ENCODE measurements at places on chromosomes 16 and 17.

GRCh38 chr17:2179615-2180295 lies 123.8 kb downstream of the SMG6 start:
- peak; percentile 22 for DNase-seq

DNA sequence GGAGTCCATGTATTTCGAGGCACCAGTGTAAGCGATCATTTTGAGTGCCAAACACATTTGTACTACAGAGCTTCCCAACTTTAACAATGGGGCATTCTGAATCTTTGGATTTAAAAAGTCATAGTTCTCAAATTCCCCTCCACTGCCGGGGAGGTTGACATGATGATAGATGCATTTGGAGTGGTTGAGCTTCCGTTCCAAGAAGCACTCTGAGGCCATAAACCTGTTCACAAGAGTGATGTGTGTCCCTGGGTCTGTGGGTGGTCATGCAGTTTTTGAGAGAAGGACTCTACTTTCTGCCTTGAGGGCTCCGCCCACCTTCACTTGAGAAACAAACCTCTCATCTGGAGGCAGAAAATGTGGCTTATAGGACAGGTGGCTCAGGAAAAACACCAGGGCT lies 43.7 kb downstream of the IRX5 start:
- no peak for DNase-seq

DNA sequence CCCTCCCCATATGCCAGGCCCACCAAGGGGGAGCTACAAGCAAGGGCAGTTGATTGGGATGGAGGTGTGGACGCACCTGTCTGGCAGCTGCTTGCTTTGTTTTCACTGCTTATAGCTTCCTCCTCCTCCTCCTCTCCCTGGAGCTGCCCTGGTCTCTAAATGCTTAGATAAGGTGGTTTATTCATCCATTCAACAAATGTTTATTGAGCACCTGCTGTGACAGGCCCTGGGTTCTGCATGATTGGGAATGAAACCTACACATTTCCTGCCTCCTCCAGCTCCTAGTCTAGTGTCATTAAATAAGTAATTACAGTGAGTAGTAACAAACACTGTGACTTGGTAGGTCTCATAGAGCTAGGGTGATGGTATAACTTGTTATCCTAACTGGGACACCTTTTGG lies 17.4 kb upstream of the MAP3K14 start:
- no peak for DNase-seq

GRCh38 chr17:8117980-8118768 lies at the start of gene ALOXE3:
Gene ALOXE3 (minus strand): TSS chr17:8118514. CDS start chr17:8117990, 524 bp downstream.
- peak; percentile 66 for DNase-seq

DNA sequence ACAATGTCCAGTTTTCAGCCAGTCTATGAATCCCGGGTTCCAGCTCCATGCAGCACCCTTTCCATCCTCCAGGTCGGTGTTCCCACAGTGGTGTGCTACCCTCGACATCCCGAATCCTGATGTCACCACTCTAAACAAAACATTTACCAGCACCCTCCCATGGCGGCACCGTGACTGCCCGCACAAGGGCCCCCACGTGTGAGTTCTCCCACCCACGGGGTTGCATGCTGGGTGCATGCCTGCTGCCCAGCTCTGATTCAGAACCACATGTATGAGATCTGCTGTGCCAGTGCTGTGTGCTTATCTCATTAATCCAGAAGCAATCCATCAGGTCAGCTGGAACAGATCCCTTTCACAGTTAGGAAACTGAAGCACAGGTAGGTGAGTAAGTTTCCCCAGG lies 57.4 kb downstream of the C16orf78 start:
- DNase-seq, result no peak

DNA sequence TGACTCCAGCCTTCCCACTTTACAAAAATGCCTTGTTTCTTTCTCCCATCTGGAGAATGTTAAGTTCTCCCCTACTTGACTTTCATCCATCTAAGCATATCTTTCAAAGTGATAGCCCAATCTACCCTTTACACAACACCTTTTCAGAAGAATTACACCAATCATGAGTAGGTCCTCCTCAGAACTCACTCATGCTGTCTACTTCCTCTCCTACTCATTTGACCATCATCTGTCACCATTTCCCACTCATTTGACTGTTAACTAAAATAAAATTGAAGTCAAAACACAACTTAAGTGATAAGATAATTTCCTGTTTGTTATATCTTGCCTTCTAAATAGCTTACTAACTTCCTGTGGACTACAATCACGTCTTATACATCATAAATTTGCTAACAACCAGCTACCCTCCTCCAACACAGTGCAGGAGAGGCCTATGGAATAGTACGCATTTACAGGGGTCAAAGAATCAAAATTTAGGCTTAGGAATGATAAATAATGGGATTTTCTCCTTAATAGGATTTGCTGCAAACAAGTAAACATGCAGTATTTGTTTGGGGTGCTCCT lies 16.1 kb downstream of the KCNJ16 start:
- DNase-seq, result peak; percentile 20

DNA sequence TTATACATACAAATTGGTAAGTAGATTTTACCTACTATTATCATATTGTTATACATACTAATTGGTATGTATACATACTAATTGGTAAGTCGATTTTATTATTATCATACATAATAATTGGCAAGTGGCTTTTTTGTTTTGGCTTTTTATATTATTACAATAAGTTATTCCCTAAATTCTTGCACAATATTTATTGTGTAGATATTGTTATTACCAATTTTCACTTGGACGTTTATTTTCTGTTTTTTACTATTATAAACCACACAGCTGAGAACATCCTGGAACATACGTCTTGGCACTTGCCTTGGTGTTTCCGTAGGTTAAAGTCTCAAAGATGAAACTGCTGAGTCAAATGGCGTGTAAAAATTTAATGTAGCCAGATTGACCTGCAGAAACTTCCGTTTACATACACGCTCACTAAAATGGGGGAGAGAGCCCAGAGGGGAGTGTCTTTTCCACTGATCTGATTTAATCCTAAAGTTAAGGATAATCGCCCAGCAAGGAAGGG lies 18.9 kb downstream of the GNGT2 start:
- no peak for DNase-seq

DNA sequence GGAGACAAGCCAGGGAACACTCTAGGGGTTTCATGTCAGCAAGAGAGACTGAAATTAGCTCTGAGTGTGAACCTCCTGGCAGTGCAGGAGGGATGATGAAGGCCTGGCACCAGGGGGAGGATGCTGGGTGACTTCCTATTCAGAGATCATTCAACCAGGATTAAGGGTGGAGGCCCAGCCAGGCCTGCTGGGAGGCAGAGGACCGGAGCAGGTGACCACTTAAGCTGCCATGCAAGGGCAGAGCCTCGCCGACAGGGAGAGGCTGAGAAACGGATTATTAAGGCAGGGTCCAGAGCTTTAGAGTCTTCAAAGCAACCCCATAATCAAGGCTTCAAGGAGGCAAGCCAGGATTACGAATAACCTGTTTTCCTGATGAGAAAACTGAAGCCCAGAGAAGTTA lies 10.6 kb upstream of the SRCIN1 start:
- DNase-seq, result no peak

DNA sequence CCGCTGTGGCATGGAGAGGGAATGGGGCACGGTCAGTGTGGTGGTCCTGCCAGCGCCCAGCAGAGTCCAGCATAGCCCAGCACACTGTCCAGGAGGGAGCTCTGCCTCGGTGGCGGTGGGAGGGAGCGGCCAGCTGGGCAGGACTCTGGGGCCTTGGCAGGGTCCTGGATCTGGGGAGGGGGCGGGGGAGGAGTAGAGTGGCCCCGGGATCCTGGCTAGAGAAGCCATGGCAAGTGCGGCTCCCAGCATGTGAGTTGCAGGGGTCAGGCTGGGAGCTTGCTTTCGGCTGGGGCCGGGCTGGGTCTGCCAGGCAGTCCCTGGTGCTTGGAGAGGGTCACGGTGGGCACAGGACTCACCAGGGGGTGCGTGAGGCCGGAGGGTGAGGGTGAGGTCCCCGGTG lies 3.9 kb downstream of the GNPTG start:
- DNase-seq, result no peak

DNA sequence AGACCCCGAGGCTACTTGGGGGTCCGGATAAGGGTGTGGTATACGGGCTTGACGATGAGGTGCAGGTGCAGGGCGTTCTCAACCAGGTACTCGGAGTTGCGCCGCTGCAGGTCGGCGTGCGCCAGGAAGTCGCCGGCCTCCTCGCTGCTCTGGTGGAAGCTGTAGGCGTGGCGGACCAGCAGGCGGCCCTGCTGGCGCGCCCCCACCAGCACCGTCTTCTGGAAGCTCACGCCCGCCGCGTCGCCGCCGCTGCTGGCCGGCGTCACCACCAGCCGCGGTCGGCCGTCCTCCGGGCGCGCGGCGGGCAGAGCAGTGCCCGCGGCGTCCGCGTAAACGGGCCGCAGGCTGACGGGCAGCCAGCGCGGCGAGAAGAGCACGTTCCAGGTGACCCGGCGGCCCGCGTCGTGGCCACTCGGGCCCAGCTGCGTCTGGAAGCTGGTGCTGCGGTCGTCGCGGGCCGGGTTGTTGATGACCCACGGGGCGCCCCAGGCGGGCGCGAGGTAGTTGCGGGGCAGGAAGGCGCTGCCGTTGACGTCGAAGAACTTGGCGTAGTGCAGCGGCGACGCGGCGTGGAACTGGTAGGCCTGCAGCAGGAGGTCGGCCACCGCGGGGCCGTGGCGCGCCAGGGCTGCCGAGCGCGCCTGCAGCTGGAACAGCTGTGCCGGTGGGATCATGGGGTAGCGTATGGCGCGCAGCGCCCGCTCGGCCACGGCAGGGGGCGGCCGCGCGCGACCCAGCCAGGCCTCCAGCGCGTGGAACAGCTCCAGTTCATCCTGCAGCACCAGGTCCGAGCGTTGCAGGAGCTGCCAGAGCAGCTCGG lies 4.8 kb downstream of the BTBD17 start:
- peak; percentile 66 for DNase-seq

DNA sequence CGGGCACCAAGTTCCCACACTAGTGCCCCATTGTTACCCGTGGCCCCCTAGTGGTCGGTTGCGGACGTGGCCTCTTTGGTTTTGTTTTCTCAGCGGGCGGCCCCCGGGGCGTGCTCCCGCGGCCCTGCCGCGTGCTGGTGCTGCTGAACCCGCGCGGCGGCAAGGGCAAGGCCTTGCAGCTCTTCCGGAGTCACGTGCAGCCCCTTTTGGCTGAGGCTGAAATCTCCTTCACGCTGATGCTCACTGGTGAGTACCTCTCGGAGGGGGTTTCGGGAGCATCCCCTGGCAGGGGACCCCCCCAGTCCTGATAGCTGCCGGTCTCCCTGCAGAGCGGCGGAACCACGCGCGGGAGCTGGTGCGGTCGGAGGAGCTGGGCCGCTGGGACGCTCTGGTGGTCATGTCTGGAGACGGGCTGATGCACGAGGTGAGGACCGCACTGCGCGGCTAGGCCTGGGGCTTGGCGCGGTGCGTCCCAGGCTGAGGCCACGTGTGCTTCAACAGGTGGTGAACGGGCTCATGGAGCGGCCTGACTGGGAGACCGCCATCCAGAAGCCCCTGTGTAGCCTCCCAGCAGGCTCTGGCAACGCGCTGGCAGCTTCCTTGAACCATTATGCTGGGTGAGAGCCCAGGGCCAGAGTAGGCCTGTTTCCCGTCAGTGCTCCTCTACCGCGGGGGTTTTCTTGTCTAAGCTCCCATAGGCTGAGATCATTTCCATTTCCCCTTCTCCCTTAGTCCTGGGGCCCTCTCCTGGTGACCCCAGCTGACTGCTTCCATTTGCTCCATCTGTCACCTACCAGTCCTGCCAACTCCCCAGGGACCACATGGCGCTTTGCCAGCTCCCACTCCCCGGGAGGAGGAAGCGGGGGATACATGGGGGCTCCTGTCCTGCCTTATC lies 1.7 kb downstream of the SPHK1 start:
- DNase-seq, result peak; percentile 95

DNA sequence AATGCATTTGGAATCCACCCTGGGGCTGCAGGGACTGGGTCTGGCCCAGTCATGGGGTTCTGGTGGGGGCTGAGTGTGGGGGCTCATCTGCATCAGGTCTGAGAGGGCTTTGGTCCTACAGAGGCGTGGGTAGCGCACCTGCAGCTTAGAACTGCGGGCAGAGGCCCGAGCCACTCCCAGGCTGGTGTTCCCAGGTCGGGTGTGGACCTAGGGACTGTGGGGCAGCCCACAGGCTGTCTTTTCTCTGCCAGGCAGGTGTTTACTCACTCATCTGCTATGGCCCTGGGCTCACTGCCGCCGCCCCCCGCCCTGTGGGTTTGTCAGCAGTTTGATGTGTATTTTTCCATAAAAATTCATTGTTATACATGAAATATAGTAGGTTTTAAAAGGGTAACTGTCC lies 27.0 kb upstream of the DOC2B start:
- no peak for DNase-seq

DNA sequence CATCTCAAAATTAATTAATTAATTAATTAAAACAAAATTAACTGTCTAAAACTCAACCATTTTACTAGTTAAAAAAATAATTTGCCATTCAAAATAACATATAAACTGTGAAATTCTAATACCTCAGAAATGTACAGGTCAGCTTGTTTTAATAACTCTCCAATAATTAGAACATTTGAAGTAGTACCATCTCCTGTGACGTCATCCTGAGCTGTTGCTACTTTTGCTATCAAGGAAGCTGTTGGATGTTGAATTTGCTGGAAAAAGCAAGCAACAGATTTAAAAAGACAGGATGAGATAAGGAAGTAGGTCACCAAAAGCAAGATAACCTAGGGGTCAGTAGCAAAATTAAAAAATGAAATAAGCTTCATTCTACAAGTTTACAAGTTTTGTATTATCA lies 2.8 kb downstream of the CCT6B start:
- DNase-seq, result no peak

DNA sequence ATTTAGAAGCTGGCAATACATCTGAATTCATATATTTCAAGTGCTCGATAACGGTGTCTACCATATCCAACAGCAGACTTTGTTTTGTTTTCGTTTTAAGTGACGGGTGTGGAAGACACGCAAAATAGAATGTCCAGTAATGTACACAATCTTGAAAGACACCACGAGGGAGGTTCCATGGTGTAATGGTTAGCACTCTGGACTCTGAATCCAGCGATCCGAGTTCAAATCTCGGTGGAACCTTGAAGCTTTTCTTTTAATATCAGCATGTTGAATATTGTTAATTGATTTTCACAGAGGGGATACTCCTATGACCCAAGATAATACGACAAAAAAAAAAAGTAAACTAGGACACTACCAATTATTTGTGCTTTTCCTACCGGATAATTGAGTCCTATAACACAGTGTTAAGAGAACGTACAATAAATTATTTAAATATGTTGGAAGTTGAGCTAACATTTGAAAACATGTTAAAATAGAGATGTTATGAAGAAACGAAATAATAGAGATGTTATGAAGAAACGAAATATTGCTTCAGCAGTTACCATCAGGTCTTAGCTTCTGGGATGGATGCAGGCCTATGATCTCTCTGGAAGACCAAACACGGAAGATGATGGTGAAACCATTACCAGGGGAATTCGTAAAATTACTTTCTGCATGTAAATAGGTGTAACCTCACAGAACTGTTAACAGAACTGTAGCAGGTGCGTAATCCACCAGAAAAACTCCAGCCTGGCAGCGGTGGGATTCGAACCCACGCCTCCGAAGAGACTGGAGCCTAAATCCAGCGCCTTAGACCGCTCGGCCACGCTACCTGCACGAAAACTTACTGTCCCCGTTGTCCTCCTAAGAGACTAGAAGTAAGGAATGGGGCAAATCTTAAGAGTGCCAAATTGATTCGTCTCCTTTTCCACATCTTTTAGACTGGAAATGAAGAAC lies 1.5 kb upstream of the ALOXE3 start:
- DNase-seq, result peak; percentile 97

All from hematopoietic multipotent progenitor cell treated with erythropoietin and hydrocortisone succinate and interleukin-3 and kit ligand, for 4 days (in vitro differentiated cells).